ENCODE measurements at places on chromosomes 3 and 15. TPM values are rescaled to one million over a fixed set of nuclear protein-coding genes. Genes with fewer than 3 reads are reported as not detected.

The LMAN1L gene
- not detected for total RNA-seq

The SLC22A13 gene
- total RNA-seq = 0.17 TPM

The SERPINI2 gene
- total RNA-seq = 0.32 TPM

The ZIC4 gene
- not detected for total RNA-seq

The CAMK2N2 gene
- not detected for total RNA-seq

The ZMYND10 gene
- not detected for total RNA-seq

The UBL7 gene
- 69.7 TPM for total RNA-seq

The ARMC8 gene
- total RNA-seq = 79.3 TPM

The EIF5A2 gene
- 8.0 TPM for total RNA-seq

The ELL3 gene
- 7.7 TPM for total RNA-seq

The CRABP1 gene
- total RNA-seq = not detected

The CSTA gene
- 3.5 TPM for total RNA-seq

The DLEC1 gene
- 0.33 TPM for total RNA-seq

The CDCP1 gene
- total RNA-seq = 1.3 TPM

The ALAS1 gene
- total RNA-seq = 41.7 TPM

The FSIP1 gene
- total RNA-seq = 4.6 TPM

The TMOD2 gene
- total RNA-seq = 14.6 TPM

The TRIM42 gene
- total RNA-seq = not detected

The WDR5B gene
- 3.3 TPM for total RNA-seq

The SNX1 gene
- 88.5 TPM for total RNA-seq

The PLOD2 gene
- total RNA-seq = 48.2 TPM

The GOLGA6A gene
- not detected for total RNA-seq

The ROBO1 gene
- total RNA-seq = 14.2 TPM

The CHSY1 gene
- total RNA-seq = 18.0 TPM

All from esophagus muscularis mucosa (tissue), 4 donors.